ENCODE measurements at places on chromosomes 3 and 15.

- no peak for DNase-seq
Measured at GRCh38 chr3:46628901-46629369, 16.6 kb downstream of the FAM240A start.

GRCh38 chr3:128524374-128525299 lies 31.6 kb upstream of the GATA2 start:
- DNase-seq: no peak

- DNase-seq: no peak
Measured at GRCh38 chr3:127585813-127586413, 4.6 kb downstream of the TPRA1 start.

GRCh38 chr3:122382888-122383666 lies at the start of gene MIX23:
MIX23 (minus strand) TSS chr3:122383231; CDS start chr3:122383224, 7 bp downstream.
- peak; percentile 84 for DNase-seq

GRCh38 chr15:66849393-66849745 lies 147.3 kb downstream of the SMAD6 start:
- DNase-seq: no peak

Data from HTR-8/SVneo (cell line).